ENCODE measurements at places on chromosomes 5 and 9. TPM values are rescaled to one million over a fixed set of nuclear protein-coding genes. Genes with fewer than 3 reads are reported as not detected.

S1PR3 gene
- polyA plus RNA-seq: 33.2 TPM

RUSC2 gene
- 77.9 TPM for polyA plus RNA-seq

CFAP77 gene
- 6.9 TPM for polyA plus RNA-seq

SPZ1 gene
- not detected for polyA plus RNA-seq

PCAT7 gene
- polyA plus RNA-seq: not detected

PTGES gene
- 7.8 TPM for polyA plus RNA-seq

BASP1 gene
- polyA plus RNA-seq: 581 TPM

MEIKIN gene
- polyA plus RNA-seq: 0.36 TPM

TEK gene
- polyA plus RNA-seq: 12.0 TPM

Measured in spinal cord (tissue), 10 donors.